ENCODE measurements at places on chromosomes 12 and 14.

GRCh38 chr12:128444598-128444997 lies 177.6 kb downstream of the TMEM132C start:
- no peak for DNase-seq

GRCh38 chr14:49250109-49250508 lies 336.1 kb downstream of the RPS29 start:
- DNase-seq: no peak

DNA sequence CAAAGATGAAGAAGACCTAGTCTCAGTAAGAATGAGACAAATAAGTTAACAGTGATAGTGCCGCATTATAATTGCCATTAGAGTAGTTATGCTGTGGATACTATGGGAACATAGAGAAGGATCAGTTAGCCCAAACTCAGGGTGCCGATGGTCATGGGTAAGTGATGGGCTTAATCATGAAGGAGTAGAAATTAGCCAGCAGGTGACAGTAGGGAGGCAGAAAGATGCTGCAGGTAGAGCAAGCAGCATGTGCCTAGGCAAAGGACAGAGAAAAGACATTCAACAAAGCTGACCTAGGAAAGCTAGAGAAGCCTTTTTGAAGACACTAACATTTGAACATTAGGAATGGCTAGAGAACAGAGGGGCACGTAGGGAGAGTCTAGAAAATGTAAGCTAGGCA lies 30.6 kb upstream of the PTPRQ start:
- DNase-seq: no peak

DNA sequence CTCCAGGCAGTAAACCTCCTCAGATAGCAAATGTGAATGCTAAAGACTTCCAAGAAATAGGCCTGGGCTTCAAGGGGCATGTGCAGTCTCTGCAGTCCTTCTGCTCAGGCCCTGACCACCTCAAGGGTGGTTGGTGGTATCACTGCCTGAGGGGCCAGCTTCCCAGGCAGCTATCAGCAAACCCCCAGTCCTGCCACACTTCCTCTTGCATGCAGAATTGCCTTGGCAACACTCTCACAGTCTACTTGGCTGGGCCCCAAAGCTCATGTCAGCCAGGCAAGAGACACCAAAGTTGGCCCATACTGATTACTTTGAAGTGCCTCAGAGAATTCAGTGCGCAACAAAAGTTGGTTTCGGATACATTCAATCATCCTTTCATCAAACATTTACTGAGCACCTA lies 3.5 kb upstream of the ASB8 start:
- no peak for DNase-seq

DNA sequence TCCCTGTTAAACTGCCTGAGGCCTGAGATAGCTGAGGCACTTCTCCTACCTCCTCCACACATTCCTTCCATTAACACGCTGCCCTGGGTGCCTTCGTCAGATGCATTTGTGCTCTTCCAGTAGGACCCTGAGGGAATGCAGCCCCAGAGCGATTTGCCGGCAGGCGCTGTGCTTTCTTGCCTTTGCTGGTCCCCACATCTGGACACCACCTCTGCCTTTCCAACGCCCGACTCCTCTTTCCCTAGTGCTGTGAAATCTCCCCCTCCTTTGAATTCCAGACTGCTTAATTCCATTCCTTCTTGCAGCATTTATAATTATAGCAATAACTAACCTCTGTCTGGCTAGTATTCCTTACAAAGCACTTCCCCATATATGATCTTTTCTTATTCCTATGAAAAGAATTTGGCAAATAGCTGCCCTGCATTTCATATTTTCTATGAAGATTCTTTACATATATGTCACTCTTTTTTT lies 88.4 kb downstream of the C12orf75 start:
- DNase-seq: no peak

- DNase-seq: no peak
Measured at GRCh38 chr12:131046813-131047788, 93.4 kb downstream of the ADGRD1 start.

GRCh38 chr12:57129321-57129842 lies 1.1 kb downstream of the LRP1 start:
- no peak for DNase-seq

DNA sequence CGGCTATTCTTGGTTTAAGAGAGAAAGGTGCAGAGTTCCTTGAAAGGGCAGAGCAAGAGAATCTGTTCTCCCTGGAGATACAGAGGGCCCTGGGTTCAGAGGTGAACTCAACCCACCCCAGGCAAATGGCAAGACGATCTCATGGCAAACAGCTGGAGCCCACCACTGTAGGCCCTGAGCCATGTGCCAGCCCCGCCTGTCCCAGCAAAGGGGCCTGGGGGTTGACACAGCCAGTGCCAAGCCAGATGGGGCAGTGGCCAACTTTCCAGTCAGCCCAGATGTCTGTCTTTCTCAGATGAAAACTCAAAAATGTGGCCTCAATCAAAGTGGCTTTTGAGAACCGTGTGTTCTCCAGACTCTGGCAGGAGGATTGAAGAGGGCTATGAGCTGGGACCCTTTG lies 51.8 kb downstream of the ISCA2 start:
- DNase-seq: no peak

DNA sequence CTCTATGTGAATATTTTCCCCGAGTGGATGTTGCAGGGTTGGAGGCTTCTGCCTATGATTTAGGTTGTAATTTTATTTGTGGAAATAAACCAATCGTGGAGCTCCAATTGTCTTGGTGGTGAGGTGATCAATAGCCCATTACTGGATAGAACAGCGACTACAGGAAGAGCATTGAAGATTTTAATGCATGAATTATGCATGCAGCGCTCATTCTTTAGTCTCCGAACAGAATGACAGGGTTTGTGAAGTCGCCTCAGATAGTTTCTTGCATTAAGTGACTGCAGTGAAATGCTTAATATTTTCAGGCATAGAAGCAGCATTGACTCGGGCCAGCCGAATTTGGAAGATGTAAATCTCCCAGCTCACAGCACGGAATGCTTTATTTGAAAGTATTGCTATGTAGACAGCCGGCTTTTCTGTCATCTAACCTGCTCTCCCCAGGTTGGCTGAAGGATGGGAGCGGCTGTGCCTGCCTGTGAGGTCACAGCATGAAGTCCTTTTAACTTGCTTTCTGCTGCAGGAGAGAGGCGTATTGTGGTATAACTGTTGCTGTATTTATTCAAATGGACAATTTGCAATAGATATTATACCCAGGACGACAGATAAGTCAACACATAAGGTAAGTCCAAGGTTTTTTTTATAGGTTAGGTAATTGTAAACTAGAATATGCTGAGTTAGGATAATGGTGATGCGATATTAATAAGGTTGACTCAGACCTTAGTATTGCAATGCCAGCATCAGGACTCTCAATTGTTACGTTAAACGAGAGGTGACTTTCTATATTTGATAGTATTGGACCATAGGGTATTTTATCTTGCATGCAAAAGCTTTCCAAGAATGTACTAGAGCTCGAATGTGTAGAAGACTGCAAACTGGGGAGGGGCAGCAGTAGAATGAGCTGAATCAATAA lies 135.7 kb downstream of the CNTN1 start:
- no peak for DNase-seq

Data from NCI-H510A treated with DMSO at 0.1 percent for 48 hours (cell line).